Tongue (tissue), 3 donors: ENCODE measurements at places on chromosomes 13 and 19.

- no peak for DNase-seq
Observed at GRCh38 chr13:67763384-67763783, 533.2 kb upstream of the PCDH9 start.

- DNase-seq: peak; percentile 53
Observed at GRCh38 chr19:662207-662961, 630 bp downstream of the RNF126 start.

- DNase-seq: peak; percentile 43
Observed at GRCh38 chr19:35309481-35310279, 17.7 kb downstream of the MAG start.

DNA sequence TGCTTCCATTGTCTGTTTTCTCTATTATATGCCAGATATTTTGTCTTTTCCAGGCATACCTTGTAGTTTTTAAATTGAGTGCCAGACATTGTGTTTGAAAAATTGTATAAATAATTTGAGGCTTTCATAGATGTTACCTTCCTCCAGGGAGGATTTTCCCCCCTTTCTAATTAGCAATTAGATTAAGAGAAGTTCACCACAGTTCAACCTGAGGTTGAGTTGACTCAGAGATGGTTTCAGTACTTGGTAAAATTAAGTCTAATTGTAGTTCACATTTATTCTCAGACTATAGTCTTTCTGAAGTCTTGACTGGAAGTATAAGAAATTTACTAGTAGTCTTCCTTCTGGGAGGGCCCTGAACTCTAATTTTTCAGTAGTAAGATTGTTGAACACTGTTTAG, 104.1 kb upstream of the SCEL start:
- DNase-seq: no peak

DNA sequence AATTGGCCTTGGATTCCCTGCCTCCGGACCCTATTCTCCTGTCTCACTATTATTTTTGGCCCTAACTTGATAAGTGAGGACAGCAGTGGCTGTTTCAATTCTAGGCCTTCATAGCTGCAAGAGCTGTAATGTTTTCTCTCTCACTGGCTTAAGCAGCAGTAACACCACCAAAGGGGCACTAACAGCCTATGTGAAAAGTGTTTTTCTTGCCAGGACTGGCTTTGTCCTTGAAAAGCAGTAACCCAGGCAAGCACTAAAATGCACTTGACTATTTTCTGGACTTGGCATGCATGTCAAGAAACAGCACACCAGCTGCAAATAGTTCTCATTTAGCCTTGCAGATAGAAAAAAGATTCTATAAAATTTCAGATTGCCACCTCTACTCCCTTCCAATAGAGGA, 9.3 kb upstream of the FBXL3 start:
- DNase-seq: peak; percentile 40

DNA sequence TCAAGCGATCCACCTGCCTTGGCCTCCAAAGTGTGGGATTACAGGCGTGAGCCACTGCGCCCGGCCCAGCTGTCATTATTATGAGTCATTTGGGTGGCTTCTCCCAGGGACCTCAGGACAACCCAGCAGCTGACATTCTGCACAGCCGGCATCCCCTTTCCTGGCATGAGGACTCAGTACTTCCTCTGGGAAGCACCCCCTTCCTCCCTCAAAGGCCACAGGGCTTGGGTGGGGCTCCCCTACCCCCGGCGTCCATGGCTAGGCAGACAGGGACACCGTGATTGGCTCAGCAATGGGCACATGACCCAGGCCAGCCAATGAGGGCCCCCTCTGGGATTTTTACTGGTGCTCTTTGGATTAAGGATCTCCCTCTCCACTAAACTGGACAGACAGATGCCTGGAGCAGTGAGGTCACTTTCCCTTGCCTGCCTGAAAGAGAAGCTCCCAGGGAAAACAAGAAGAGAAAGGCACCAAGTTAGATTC, 6.0 kb downstream of the KANK2 start:
- peak; percentile 95 for DNase-seq

DNA sequence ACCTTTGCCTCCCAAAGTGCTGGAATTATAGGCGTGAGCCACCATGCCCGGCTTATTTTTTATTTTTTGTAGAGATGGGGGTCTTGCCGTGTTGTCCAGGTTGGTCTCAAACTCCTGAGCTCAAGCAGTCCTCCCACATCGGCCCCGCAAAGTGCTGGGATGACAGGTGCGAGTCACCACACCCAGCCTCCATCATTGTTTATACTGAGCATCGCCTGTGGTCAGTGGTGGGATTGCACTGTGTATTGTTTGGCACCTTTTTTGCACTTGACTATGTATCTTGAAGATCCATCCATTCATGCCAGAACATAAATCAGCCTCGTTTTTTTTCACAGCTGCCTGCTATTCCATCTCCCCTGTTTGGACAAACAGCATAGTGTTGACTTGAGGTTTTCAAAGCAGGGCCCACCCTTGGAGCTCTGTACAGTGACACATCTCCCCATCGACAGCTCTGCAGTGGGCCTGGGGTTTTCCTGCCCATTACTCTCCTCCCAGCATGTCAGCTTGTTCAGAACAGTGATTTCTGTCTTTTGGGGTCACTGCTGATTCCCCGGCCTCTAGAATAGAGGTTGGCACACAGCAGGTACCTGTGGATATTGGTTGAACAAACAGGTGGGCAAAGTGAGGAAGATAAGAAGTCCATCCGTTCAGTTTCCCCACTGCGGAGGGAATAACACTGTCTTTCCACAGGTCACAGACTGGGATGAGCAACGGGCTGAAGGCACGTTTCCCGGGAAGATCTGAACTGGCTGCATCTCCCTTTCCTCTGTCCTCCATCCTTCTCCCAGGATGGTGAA, 8.2 kb upstream of the UPK1A start:
- DNase-seq: no peak

- no peak for DNase-seq
Observed at GRCh38 chr13:83024955-83025594, 857.2 kb downstream of the SLITRK1 start.

DNA sequence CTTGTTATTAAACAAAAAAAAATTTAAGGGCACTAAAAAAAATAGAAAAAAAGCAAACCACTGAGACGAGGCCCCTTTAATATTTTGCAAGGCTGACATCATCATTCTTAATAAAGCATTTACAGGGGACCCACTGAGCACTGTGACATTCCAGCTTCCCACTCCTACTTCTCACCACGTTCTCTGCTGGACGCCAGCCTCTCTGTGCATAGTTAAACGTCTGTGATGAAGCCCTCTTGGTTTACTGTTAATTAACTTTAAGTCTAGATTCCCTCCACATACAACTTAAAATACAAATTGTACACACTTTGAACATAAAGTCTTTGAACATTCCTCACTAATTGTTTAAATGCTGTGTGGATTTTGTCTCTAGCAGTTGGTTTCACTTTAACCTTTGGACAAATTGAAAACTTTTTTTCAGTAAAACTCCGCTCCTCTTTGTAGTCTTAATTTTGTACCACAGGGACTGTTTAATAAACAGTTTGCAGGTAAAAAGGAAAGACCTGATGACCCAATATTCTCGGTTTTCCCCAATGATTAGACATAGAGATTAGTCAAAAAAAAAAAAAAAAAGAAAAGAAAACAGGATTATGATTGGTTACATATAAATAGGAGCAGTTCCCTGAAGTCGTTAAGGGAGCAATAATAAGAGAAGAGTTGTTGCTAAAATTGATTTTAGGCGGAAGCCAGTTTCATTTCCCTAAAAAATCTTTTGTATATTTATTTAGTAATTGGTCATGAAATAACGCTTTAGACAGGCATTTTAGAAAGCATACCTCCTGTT, 219.8 kb downstream of the MZT1 start:
- DNase-seq: peak; percentile 12
